ENCODE measurements at places on chromosomes 5 and 9.
A peak's percentile ranks its signal among the peaks of the same experiment; 100 is the strongest.

GRCh38 chr9:101530076-101530711 is 3.5 kb upstream of the RNF20 start:
- DNase-seq = no peak

DNA sequence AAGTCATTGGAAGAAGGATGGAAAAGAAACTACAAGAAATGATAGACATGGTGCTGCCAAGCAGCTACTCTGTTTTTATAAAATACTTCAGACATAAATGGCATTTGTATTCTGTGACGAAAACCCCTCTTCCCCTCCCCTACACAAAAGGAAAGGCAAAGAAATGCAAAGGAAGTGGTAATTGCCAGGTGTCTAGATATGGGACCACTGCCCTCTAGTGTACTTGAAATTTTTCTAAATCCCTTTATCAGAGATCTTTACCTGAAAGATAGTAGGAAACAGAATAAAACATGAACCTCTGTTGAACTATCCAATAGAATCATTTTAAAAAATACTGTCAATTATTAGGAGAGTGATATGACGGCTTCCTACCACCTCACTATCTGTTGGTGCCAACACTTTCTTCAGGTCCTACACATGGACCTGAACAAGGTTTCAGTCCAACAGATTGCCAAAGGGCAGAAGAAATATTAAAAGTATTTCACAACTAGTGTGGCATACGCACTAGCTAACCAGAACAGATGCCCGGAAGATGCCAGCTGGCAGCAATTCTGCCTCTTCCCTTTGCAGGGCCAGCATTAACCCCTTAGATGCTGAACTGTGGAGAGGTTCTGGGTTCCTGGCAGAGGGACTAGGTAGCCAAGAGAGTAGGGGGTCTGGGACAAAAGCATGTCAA is 104.1 kb downstream of the TSSK1B start:
- DNase-seq = no peak

DNA sequence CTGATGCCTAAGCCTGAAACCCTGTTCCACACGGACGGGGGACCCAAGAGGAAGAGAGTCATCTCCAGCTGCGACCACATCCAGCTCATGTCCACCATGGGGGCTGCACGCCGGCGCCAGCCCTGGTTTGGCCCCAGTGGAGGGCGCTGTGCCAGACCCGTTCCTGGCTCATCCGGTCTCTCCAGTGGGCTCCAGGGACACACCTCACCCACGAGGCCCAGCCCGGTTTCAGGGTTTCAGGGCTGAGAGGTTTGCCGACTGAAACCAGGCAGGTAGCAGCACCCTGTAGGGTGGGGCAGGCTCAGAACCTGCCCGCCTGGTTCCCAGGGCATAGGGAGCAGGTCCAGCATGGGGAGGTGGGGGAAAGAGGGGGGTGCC is 71.4 kb upstream of the STXBP1 start:
- DNase-seq = no peak

DNA sequence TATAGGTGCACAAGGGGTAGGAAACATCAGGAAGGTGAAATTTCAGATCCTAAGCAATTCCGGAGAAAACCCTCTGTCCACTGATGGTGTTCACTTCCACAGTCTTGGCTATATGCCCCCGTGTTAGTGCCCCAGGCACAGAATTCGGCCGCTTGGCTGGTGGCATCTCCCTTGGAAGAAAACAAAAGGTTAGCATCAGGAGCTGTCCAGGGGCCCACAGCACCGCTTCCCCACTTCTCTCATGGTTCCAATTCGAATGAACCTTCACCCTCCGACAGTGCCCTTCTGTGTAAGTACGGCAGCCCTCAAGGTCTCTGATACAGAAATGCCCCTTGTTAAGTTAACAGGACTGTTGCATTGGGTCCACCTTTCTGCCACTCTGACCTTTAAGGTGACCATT is 409.0 kb downstream of the GADD45G start:
- DNase-seq = no peak

DNA sequence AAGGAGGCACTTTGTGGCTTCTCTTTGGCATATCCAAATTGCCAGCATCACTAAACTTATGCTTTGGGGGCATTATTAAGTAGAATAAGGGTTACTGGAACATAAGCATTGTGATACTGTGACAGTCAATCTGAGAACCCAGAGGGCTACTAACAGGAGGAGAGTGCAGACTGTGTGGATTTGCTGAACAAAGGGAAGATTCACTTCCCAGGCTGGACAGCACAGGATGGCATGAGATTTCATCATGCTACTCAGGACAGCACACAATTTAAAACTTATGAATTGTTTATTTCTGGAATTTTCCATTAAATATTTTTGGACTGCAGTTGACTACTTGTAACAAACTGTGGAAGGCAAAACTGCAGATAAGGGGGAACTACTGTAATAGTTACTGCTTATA is 212.5 kb downstream of the TMC1 start:
- DNase-seq = no peak

GRCh38 chr5:159286420-159287035 is 23.4 kb downstream of the UBLCP1 start:
- no peak for DNase-seq

- no peak for DNase-seq
Measured at GRCh38 chr5:42593591-42593990, 163.0 kb upstream of the CCDC152 start.

DNA sequence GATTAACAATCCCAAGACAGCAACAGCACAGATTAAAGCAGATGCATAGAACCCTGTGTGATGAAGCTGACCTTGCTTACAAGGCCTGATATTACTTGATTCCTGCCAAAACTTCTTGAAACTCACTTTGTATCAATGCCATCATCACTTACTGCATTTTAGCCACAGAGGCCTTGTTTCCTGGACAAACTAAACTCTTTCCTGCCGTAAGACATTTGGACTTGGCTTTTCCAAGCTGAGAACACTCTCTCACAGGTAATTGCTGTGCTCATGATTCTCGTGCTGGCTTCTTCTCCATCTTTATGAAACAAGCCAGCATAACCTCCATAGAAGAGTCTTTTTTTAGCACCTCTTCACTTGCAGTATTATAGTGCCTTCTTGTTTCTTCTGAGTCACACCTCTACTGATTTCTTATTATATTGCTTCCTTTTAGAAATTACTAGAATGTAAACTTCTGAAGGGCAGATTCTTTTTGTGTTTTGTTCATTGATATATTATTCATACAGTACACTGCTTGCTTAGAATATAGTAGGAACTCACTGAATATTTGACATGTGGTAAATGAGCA is 456.5 kb upstream of the ZNF608 start:
- DNase-seq = no peak

GRCh38 chr5:50593681-50594080 is 72.8 kb upstream of the PARP8 start:
- DNase-seq = no peak

DNA sequence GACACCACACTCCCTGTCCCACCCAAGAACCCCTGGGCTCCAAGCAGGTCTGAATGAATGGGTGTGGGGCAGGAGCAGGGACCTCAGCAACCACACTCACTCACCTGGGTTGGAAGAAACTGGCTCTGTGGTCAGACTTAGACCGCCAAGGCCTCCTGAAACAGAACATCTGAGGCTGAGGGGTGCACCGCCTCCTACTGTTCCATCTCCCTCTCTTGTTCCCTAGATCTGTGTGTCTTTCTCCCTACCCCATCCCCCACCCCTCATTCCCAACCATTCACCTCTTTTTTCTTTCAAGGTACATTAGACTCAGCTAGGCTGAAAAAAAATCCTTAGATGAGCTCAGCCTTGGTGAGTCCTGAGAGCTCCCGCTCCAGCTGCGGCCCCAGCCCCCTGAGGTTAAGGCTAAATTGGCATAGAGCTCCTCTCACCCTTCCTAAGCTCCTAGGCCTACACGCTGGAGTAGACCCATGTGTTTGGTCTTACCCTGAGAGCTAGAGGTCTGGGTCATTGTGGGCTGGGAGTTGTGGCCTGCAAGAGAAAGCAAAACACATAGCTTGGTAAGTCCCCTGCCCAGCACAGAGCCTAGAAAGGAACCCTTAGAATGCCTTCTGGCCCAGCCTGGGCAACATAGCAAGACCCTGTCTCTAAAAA is 4.8 kb downstream of the ECSCR start:
- DNase-seq = no peak

GRCh38 chr5:41404757-41405156 is 105.6 kb downstream of the PLCXD3 start:
- DNase-seq = no peak

DNA sequence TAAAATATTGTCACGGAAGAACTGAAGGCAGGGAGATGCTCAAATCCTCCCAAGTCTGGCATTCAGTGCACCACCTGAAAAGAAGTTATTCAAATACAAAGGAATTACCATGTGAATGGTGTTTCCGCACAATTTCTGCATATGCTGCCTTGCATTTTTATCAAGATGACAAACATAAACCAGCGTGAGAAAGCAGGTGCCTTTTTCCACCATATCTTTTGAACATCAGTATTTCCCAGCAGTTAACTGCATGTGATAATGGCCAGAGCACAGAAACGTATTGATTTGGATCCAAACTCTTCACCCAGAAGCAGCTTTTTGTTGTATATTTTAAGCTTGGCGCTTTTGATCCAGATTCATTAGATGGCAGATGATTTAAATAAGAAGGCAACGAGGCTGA is 808.0 kb downstream of the TLE1 start:
- no peak for DNase-seq

DNA sequence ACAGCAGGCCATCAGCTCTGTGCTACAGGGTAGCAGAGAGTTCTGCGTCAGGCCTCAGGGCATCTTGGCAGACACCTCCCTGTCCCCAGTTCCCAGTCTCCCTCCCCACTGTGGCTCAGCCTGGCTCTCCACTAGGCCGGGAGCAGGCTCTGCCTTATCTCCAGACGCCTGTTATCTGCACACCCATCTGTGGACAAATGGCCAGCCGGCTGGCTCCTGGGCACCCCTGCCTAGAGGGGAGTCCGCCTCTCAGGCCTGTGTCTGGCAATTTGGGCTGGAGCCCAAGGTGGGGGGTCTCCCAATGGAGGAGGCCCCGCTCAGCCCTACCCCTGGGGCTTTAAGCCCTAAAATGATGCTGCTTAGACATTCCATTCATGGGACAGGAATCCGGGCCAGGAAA is 39.2 kb upstream of the HAND1 start:
- DNase-seq = no peak

GRCh38 chr5:131756942-131757341 is 39.9 kb downstream of the FNIP1 start:
- no peak for DNase-seq

DNA sequence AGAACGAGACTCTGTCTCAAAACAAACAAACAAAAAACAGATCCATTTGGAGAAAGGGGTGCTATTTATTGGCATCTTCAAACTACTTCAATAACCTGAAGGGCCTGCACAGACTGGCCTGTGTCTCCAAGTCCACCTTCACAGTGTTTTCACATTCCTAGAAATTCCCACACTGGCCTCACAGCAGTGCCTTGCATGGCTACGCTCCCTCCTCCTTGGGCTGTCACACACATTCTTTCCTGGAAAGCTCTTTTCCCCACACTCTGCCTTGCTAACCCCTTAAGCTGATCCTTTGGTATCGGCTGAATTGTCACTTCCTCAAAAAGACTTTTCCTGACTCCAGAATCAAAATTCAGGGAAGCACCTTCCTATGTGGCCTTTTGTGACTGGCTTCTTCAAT is 19.8 kb downstream of the FAM151B start:
- no peak for DNase-seq

DNA sequence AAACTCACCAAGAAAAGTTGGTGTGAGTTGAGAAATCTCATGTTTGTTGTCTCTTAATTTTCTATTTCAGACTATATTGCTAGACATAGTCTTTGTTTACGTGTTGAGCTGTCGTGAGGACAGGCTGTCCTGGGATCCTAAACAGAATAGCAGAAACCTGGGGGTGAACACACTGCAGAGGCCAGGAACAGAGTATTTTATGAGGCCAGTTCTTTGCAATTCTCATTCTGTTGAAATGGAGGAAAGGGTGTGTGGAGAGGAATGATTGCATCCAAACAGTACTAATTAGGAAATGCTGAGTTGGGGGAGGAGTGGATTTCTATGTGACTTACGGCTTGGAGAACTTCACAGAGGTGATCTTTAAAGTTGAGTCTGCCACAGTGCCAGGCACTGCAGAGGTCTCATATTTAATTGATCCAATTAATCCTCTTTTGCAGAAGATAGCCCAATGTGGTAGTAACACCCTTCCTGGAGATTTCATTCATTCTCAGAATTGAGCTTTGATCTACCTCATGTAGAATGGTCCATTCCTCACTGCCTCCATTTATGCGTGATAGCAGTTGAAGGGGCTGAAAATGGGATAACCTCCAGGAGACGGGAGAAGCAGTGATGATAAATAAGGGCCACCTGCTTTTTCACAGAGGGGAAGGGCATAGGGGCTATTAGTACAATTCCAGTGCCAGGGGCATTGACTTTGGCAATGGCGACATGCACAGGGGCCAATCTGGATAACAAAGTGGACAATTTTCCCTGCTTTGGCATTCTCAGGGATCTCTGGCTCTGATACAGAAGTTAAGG is 84.7 kb upstream of the TNFAIP8 start:
- no peak for DNase-seq

DNA sequence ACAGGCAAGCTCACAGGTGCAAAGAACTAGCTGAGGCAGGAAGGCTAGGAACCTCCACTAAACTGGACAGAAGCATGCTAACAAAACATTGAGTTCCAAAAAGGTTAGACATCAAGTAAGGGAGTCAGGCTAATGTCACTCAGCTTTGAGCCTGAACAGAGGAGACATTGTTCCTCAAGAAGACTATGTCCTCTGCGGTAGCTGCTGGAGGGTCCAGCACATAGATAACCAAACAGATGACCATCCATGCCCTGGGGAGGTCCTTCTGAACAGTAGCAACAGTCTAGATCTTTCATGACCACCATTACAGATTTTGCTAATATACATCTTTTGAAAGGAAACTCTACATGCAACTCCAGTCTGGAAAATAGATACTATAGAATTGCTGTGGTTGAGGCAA is 57.7 kb downstream of the CYSTM1 start:
- no peak for DNase-seq

- no peak for DNase-seq
Measured at GRCh38 chr9:117305454-117305853, 109.4 kb downstream of the ASTN2 start.

- no peak for DNase-seq
Measured at GRCh38 chr5:130885027-130885426, 280.0 kb downstream of the HINT1 start.

DNA sequence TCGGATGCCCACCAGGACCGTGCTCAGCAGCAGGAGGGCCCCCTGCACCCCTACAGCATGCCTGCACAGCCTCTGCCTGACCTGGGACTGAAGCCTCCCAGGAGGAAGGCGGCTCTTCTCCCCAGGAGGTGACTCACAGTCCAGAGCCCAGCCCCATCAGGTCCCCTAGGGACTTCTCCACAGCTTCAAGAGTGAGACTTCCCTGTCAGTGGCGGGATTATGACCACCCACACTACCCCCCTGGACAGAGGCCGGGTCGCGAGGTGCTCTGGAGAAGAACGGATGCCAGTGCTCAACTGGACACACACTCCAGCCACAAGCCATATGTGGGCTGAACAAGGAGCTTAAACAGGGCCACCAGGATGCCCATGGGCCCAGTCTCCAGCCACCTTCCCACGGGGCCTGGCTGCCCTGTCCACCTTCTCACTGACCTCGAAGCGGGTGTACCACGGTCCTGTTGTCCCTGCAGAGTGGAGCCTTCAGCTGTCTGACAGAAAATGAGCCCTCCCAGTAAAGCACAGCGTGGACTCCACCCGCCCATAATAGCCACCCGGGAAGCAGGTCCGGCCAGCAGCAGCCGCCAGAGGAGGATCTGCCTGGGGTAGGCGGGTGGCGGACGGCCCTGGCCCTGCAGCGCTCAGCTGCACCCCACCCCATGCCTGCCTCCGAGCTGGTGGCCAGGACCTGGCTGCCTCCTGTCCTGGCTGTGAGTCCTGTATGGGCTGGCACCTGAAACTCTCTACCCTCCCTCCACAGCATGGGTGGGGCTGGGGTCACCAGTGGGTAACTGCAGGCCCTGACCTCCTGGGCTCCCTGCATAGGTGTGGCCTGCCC is 54.7 kb downstream of the SEMA4D start:
- DNase-seq = peak; percentile 80
